ENCODE measurements at places on chromosomes 7 and 10.
A peak's percentile ranks its signal among the peaks of the same experiment; 100 is the strongest.

DNA sequence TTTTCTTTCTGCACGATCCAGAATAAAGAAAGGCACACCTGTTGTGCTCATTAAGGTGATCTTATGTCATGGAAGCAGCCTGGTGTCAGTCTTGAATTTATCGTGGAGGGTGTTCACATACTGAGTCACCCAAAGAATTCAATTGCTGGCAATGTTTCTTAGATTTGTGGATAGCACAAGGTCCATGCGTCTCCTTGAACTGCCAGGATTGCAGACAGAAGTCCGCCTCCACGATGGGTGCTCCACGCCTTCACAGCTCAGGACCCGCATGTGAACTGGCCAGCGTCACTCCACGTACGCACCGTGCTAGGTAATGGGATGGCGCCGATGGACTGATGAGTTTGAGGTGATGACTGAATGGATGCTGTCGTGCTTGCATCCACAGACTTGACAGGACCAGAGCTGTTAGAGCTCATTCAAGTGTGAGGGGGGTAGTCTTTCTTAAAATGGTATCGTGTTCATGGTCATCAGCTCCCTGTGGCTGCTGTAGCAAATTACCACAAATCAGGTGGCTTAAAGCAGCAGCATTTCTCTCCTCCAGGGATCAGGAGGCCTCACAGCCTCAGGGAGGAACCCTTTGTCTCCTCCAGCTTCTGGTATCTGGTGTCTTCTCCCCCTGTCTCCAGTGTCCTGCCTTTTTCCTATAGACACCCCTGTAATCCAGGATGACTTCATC, 65.4 kb upstream of the DNAJB6 start:
- peak; percentile 51 for DNase-seq

DNA sequence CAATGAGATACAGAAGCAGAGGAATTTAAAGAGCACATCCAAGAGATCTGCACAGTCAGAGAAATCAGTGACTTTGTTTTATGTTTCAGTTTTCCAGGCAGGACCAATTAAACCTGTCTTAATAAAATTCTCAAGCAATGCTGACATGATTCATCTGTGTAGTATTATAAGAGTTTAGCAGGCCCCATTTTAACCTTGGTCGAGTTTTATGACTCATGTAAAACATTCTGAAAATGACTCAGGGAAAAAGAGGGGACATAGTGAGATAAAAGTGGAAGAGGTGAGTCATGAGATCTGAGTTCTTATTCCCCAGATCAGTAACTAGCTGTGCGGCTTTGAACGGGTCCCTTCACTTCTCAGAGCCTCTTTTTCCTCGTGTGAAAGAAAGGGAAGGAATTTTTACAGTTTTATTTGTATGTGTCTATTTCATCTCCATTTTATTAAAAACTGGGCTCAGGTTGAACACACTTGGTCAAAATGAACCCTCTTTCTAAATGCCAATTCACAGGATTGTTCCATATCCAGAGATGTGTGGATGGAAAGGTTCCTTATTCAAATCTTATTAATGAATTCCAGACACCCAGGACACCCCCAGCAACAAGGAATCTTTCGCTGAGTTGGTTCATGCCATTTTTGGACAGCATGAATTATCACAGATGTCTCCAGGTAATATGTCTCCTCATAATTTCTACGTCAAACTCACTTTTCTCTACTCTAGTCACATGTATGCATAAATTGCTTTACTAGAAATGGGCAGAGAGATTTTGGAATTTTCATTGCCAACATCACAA, 143.2 kb downstream of the JAZF1 start:
- DNase-seq, result peak; percentile 99

GRCh38 chr10:91340613-91341362, 69.4 kb upstream of the HECTD2 start:
- DNase-seq, result peak; percentile 94

- DNase-seq, result peak; percentile 89
Observed at GRCh38 chr7:27166531-27167505, 1.5 kb upstream of the HOXA9 start.

GRCh38 chr10:60176925-60177324, 212.8 kb downstream of the ANK3 start:
- no peak for DNase-seq

- peak; percentile 80 for DNase-seq
Observed at GRCh38 chr10:126661841-126662515, 8.5 kb downstream of the C10orf90 start.

DNA sequence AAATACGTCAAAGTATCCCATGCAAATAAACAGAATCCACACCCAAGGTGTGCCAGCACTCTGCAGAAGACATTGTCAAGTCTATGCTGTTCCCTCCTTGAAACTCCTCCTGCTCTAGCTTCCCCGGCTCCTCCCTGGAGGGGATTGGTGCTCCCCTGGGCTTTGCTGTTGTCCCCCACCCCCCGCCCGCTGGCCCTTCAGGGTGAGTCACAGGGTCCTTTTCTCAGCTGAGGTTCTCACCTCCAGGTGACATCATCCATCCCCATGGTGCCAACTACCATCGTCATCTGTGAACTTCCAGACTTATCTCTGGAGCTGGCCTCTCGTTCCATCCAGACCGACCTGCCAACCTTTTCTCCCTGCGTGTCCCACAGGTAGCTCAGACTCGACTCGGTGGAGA, 77.0 kb downstream of the ITIH5 start:
- DNase-seq, result no peak

- peak; percentile 41 for DNase-seq
Observed at GRCh38 chr10:25725917-25726716, 207.9 kb upstream of the MYO3A start.

Data from fibroblast of skin of right quadriceps (primary cell).